A172 (cell line): ENCODE measurements at places on chromosomes 3 and 15.

DNA sequence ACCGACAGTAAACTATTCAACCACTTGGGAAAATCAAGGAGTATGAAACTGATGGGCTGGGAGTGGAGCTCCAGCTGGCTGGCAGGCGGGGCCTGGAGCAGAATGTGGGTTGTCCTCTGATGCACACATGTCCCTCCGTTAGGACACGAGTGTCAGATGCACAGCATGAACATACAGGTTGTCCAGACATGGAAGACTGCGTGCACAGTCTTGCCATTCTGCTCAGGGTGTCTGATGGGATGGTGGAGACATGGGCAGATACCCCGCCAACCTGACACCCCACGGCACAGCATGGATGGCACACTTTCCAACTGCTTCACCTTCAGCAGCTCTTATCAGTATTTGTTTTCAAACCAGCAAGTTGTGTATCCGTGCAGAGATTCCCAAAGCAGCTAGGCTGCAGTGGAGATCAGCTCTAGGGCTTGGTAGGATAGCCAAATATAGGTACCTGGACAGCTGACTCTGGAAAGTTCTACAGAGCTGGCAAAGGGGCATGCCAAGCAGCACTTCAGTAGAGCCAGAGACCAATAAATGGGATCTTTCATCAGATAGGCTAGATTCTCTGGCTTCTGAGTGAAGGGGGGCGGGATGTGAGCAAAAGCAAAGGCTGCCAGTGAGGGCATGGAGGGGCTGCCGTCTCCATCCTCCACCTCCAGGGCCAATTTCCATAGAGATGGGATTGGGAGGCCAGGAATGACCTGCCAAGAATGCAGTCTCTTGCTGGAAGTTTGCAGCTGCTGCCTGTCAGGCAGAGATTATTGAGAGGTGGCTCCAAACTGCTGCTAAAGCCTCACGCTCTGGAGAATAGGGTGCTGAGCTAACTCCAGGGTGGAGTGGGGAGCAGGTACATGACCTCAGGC lies 47.2 kb upstream of the KY start:
- no peak for DNase-seq

DNA sequence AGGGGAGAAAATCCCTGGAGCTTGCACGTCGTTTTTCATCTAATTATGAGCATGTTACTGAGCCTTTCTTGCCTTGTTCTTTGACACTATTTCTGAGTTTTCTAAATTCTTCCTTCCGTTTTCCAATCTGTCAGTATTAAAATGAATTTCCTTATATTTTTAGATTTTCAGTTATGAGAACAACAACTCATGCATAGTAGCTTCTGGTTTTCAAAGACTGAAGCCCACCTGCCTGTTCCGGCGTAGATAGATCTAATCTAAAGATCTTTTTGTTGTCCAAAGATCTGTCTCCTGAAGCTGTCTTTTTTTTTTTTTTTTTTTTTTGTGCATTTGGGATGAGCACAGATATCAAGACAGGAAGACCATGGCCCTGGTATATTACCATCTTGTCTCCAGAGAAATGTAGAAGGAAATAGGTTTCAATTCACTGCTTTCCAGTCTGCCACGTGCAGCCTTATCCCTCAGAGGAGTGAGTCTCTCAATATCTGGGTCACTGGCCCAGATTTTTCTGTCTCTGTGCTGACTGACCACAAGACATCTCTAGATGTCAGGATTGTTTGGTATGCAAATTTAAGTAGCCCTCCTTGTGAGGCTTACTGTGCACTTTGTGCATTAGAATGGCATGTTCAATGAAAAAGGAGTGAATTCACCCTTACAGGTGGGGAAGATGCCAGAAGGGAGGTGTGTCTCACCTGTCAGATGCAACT lies 222.3 kb upstream of the TMC3 start:
- DNase-seq: no peak

DNA sequence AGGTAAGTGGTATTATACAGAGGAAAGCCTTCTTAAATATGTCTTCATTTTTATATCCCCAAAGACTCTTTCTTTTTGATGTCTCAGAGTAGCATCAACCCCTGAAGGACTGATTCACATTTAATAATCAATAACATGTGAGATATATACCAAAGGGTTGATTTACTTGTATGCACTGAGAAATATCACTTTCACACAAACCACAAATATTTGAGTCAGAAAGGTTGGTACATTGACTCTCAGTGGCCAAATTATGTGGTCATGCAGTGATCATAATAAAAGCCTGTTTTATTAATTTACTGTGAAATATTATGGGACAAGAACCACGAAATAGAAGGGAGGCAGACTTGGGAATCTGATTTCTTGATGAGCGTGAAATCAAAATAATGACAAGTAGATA lies 329.0 kb downstream of the GBE1 start:
- no peak for DNase-seq

GRCh38 chr3:94596141-94596540 lies 533.3 kb downstream of the NSUN3 start:
- DNase-seq: no peak

GRCh38 chr3:158909870-158910269 lies 108.0 kb downstream of the MFSD1 start:
- peak; percentile 6 for DNase-seq
